ENCODE measurements at places on chromosomes 2 and 18.

GRCh38 chr2:74083750-74084149 lies 64.0 kb downstream of the BOLA3 start:
- DNase-seq = no peak

DNA sequence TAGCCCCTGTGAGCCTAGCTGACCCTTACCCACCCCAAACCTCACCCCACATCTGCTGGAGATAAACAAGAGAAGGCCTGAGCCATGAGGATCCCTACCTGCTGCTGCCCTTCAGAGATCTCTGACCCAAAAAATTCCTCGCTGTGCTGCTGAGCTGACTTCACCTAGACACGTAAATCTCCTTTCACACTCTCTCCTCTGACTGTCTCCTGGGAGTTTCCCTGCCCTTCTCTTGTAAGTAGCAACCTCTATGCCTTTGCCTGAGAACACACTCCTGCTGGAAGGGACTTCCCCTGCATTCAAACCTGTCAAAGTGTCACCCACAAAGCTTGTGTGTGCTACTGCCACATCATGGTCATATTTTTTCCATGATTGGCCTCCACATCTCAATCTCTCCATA lies 134.2 kb upstream of the NOL4 start:
- DNase-seq = no peak

- DNase-seq = no peak
Observed at GRCh38 chr2:229752970-229753729, 38.8 kb upstream of the DNER start.

DNA sequence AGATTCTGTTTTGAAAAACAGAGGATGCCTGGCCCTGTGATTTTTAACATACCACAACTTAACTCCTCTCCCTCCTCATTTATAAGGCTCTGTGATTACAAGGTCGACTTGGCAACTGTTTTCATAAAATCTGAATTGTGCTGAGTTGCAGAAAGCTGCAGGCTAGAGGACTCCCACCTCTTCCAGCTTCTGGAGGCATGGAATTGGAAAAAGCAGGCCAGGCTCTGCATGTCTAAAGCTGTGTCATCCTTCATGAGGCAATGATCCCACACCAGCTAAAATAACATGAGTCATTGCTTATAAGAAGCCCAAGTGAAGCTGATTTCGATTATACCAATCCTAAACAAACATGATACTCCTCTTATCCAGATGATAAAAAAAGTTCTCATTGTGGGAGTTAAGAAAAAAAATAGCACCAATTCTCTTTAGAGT lies 11.7 kb downstream of the ARHGAP28 start:
- DNase-seq = no peak

DNA sequence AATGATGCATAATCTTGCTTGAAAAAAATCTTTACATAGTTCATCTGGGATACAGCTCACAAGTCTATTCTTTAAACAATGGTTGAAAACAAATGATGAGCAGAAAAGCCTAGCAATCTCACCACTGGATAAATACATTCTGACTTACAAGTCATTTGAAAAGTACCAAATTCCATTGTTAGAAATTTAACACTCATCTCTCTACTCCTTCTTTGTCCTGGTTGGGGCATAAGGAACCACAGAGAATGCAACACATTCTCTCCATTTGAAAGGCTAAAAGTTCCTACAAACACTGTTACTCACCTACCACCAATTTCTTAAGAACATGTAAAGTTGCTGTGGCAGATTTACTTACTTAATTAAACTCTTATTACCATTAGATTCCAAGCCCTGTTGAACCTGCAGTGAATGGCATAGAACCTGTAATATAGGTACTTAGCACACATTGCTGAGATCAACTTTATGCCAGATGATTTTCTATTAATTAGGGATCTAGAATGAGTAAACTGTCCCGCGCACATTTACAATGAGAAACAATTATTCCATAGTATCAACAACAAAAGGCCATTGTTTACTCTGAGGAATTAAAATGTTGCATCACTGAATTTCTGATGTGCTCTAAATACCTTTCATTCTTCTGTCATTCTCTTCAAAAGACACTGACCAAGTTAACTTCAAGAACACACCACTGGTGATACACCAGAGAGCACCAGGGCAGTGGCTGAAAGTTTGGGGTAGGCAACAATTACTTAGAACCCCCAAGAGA lies 69.6 kb downstream of the CABYR start:
- no peak for DNase-seq

- DNase-seq = no peak
Observed at GRCh38 chr2:117976581-117976980, 37.3 kb downstream of the CCDC93 start.
